Left ventricle myocardium inferior (tissue), 1 donor: ENCODE measurements at places on chromosomes 2 and 18.

GRCh38 chr2:18899725-18900124, 310.4 kb upstream of the NT5C1B start:
- no peak for DNase-seq

GRCh38 chr2:53515435-53516332, 251.9 kb upstream of the CHAC2 start:
- DNase-seq: no peak

- DNase-seq: no peak
Measured at GRCh38 chr2:59297816-59298215, 1056.7 kb upstream of the FANCL start.

GRCh38 chr2:186713691-186714090, 19.8 kb downstream of the FAM171B start:
- no peak for DNase-seq

DNA sequence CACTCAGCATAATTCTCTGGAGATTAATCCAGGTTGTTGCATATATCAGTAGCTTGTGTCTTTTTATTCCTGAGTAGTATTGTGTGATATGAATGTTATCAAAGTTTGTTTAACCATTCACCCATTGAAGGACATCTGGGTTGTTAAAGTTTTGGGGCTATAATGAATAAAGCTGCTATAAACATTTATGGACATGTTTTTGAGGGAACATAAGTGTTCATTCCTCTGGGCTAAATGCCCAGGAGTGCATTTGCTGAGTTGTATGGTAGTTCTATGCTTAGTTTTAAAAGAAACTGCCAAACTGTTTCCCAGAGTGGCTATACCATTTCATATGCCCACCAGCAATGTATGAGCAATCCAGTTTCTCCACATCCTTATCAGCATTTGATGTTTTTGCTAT, 21.8 kb upstream of the KCNJ13 start:
- DNase-seq: no peak
